ENCODE measurements at places on chromosomes 16 and 17.

DNA sequence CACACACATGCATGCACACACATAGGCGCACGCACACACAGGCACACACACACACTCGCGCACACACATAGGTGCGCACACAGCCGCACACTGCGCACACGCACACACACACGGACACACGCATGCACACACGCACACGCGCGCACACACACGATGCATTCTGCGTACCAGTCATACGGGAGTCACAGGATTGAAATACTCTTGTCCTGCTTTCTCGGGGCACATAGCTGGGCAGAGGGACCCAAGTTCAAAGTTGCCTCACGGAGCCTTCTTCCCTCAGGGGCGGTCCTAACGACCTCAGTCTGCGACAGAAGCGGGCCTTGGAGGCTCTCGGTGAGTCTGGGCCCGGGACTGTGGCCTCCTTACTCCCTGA, 56.0 kb downstream of the MRM1 start:
- DNase-seq: no peak

DNA sequence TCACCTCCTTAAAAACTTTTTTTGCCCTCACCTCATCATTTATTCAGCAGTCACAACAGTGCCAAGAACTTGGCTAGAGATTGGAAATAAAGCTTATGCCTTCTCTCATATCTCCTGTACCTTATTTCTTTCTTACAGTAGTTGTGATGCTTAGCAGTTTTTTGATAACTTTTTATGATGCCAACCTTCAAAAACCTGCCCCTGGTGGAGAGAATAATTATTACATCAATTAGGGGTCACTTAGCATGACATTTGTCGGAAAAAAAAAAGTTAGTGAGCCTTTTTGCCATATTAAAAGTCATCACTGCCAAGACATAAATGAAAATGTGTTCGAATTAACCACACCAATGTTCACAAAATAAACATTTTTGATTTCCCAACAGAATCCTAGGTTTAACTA, 296.6 kb downstream of the WWOX start:
- DNase-seq: no peak

DNA sequence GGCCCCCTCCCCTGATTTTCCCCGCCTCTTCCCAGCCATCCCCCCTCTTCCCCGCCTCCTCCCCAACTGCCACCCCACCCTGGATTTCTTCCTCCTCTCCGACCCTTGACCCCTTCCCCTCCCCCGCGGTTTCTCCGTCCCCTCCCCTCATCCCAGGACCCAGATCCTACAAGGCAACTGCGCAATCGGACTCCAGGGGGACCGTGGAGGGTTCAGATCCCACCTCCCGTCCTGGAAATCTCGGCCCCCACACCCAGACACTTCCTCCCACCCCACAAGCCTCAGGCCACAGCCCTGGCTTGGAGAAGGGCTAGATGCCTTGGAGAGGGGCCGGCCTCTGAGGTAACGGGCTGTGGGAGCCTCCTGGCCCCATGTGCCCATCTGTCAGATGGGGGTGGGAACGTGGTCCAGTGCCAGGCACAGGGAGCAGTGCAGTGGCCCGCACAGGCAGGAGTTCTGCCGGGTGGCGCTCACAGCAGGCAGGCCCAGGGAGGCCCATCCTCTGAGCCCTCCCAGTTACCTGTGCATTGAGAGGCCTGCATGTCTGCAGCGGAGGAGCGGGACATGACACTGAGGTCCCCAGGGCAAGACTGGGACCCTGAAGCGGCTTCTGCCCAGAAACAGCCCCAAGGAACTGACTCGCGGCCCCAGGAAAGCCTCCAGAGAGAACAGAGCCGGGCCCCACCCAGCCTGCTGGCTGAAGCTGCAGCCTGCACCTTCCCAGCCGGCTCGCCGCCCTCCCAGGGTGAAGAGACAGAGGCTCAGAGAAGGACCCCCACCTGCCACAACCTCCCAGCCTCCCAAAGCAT, 16.7 kb downstream of the ZNF423 start:
- no peak for DNase-seq

DNA sequence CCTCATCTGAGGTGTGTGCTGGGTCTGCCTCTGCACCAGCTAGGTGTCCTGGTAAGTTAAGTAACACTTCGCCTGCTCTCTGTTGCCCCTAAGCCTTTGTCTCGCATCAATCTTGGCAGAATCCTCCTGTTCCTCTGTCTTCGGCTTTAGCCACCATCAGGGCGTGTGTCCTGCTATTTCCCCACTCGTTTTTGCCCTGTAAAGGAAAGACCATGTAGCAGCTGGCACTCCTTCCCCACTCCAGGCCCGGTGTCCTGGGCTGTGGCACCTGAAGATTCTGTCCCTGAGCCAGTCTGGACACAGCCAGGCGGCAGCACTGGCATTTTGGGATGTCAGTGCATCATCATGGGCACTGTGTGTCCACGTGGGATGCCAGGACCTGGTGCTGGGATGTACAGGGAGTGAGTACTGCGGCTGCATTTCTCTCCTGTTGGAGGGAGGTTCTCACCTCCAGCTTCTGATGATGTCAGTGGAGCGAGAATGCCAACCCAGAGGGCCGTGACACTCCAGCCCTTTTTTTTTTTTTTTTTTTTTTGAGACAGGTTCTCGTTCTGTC, 26.2 kb upstream of the FOXK2 start:
- no peak for DNase-seq

DNA sequence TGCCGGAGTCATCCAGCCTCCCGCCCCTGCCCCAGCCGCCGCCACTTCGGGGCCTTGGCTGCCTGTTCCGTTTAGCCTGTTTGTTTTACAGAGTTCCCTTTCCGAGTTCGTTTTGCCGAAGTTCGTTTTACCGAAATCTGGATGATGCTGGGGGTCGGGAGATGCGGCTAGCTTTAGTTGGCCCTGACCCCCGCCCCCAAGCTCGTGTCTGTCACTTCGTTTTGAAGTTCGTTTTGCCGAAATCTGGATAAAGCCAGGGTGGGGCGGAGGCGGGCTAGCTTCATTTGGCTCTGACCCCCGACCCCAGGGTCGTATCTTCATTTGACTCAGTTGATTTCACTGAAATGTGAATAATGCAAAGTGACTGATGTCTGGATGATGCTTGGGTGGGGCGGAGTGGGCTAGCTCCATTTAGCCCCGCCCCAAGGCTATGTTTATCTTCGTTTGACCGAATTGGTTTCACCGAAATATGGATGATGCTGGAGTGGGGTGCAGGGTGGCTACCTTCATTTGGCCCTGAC, 591 bp downstream of the PSMD7 start:
- DNase-seq: no peak

DNA sequence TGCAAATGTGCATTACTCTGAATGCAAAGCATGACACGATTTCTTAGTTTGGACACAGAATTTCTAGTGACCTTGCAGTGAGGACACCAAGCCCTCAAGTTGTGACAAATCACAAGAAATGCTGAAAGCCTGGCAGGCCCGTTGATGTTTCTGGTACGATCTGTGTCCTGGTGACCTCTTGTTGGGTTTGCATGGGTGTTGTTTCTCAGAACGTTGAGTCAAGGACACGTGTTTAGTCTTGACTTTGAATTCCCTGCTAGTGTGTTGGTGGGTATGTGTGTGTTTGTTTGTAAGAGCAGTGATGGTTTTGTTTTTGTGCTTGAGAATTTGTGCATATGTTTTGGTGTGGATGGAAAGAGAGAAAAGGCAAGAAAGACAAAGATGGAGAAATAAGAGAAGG, 37.8 kb upstream of the MAF start:
- no peak for DNase-seq

GRCh38 chr16:80656711-80657150, 115.9 kb downstream of the DYNLRB2 start:
- DNase-seq: no peak

- DNase-seq: no peak
Measured at GRCh38 chr17:4074831-4075495, 67.9 kb downstream of the ZZEF1 start.

DNA sequence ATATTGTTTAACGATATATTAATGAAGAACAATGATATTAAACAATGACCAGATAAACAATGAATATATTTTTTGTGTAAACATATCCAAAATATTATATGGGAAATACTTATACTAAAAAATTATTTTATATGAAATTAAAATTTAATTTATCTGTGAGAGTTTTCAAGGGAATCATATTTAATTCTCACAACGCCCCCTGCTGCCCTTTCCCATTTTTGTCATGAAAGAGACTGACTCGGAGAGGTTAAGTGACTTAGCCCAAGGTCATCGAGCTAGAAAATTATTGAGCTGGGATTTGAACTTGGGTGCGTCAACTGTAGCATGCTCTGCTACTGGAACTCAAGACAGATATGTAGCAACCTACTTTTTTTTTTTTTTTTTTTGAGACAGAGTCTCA, 7.2 kb upstream of the MYCBPAP start:
- DNase-seq: no peak

- DNase-seq: peak; percentile 48
Measured at GRCh38 chr17:17356149-17356930, 53.2 kb downstream of the NT5M start.

- no peak for DNase-seq
Measured at GRCh38 chr17:39719563-39720355, 10.6 kb downstream of the MIEN1 start.

- DNase-seq: no peak
Measured at GRCh38 chr17:80102664-80103448, 1.5 kb downstream of the GAA start.

DNA sequence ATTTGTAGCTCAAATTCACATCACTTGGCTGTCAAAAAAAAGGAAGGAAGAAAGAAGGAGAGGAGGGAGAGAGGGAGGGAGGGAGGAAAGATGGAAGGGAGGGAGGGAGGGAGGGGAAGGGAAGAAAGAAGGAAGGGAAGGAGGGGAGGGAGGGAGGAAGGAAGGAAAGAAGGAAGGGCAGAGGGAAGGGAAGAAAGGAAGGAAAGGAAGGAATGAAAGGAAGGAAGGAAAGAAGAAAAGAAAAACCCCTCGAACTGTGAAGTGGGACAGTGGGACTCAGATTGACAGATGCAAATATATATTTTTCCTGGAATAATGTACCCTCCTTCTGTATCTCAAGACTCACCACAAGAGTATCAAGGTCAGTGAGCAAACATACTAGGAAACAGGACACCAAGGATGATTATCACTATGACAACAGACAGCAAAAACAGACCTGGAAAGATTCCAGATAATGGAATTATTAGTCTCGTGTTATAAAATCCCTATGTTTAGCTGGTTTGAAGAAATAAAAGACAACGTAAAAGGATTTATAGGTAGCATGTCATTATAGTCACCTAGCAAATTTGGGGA, 24.2 kb upstream of the ABCA3 start:
- DNase-seq: no peak

DNA sequence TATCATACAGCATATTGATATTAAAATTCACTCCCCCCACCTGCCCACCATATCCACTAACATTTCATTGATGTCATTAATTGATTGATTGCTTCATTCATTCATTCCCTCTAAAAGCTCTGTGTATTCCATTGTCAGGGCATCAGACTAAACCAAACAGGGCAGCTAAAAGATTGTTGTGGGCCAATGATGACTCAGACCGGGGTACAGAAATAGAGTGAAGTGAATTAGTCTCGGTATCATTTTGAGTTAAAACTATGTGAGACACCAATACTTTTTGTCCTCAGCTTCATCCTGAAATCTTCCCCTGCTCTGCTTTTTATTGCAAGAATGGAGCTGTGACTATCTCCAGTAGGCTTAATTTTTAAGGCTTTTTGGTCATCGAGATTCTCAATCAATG, 868.3 kb downstream of the CDH11 start:
- no peak for DNase-seq

- no peak for DNase-seq
Measured at GRCh38 chr17:61456061-61456681, 3.9 kb downstream of the TBX4 start.

DNA sequence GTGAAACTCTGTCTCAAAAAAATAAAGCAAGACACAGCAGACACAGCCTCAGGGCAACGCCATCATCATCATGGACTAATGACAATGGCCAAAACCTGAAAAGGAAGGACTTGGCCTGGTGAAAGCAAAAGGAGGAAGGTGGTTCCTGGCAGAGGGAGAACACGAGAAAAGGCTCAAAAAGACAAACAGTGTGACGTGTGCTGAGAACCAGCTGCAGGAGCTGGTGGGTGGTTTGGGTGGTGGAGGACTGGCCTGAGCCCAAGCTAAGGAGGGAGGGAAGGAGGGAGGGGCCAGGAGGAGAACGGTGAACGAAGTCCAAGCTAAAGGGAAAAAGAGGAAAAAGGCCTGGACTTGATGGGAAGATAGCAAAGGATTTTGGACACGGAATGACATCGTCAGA, 85.1 kb downstream of the SLC39A11 start:
- no peak for DNase-seq

- DNase-seq: no peak
Measured at GRCh38 chr17:38753071-38753506, 548 bp downstream of the PSMB3 start.

DNA sequence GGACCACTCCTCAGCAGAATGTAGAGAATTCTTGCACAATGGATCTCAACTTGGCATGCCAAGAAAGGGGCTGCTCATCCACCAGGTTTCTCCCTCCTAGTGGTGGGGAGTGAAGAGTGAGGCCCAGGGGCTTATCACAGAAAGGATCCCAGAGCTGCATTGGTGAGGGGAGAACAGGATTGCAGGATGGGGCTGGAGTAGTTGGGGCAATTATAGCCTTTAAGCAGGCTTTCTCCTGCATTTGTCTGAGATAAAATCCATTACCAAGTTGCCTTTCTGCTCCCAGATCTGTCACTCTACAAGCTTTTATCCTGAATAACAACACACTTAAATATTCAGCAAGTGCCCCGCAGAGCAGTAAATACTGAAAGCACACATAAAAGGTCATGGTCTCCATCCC, 130.8 kb upstream of the CES5A start:
- no peak for DNase-seq

- no peak for DNase-seq
Measured at GRCh38 chr17:14282726-14283125, 18.2 kb upstream of the HS3ST3B1 start.

DNA sequence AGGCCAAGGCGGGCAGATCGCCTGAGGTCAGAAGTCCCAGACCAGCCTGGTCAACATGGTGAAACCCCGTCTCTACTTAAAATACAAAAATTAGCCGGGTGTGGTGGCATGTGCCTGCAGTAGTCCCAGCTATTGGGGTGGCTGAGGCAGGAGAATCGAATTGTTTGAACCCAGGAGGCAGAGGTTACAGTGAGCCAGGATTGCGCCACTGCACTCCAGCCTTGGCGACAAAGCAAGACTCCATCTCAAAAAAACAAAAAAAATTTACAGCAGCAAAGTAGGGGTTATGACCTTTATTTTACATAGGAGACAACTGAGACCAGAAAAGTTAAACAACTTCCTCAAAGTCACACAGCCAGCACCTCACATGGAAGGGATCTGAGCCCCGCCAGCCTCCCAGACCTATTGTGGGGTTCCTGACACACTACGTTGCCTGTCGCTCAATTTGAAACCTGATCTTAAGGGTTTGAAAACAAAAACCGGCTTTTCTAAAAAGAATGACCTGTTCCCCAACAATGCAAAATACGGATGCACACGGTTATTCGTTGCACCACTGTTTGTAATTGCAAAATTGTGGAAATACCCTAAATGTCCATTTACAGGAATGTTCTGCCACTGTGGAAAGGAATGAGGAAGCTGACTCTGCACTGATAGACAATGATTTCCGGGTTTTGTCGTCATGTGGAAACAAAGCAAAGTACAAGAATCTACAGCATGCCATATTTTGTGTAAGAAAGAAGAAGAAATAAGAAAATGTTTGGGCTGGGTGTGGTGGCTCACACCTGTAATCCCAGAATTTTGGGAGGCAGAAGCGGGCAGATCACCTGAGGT, 77.2 kb downstream of the CNGB1 start:
- no peak for DNase-seq

Data from urinary bladder (tissue), 4 donors.